ENCODE measurements at places on chromosomes 7 and 10.

GRCh38 chr10:74824184-74824899, 2.1 kb upstream of the KAT6B start:
- peak; percentile 9 for DNase-seq

- DNase-seq, result no peak
These were observed 730.0 kb upstream of the IGFBP3 start for GRCh38 chr7:46651070-46651469.

GRCh38 chr7:75663302-75663907, 75.3 kb downstream of the HIP1 start:
- no peak for DNase-seq

DNA sequence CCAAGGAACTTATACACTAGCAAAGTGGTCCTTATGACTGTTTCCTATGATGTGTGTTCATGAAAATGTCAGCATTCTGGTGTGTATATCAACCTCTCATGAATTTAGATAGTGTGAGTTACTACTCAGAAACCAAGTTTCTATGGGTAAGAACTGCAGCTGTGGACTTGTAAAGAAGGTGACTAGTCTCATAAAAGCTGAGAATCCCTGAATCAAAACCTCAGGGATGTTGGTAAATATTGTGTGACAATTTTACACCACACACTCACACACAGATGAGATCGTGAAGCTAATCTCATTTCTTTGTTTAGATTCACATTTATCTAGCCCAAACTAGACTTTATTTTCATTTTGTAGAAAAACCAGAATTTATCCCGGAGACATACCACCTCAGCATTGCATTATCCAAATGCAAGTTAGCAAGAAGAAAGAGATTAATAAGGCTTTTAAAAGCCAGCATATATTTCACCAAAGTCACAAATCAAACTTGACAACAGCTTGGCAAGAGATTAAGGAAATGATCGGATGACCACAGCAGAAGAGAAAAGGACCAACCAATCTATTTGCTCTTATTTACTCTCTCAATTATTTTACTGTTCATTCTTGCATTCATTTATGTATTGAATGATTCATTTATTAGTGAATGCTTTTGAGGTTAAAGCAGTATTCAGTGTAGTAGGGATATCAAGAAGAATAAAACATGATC, 92.9 kb downstream of the PLXDC2 start:
- no peak for DNase-seq

DNA sequence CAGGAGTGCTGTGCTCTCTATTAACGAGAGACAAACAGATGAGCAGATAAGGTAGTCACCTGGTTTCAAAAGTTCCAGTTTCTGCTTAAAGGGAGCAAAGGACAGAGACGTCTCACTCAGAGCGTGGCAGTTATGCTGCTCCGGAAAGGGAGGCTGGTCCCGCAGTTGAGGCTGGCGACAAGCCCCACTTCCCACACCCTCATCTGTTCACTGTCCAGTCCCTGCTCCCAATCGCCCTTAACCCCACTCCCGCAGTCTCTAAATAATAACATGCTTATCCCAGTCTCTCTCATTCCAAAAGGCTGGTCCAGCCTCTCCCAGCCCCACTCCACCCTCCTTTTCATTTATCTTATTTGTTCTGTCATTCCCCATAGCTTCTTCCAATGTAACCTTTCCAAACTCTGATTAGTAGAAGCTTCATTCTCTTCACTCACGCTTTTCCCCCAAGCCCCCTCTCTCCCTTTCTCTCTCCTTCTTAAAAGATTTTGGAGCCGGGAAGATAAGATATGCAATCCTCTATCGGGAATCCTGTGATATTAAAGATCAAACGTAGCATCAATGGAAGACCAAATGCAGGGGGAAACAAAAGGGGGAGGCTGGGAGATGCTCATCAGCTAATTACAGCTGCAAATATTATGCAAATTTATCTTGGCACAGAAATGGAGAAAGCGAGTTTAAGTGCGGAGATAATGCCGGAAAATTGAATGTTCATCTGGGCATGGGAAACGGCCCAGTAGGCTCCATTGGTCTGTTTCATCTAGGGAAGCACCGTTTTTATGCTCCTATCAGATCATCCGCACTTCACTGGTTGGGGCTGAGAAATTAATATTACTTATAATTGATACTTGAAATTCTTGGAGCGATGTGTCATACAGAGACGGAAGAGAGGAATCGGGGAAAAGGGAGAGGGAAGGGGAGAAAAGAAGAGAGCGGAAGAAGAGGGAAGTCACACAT, 16.3 kb upstream of the GATA3 start:
- peak; percentile 10 for DNase-seq

GRCh38 chr10:28125701-28126100, 126.8 kb upstream of the ODAD2 start:
- DNase-seq, result no peak

DNA sequence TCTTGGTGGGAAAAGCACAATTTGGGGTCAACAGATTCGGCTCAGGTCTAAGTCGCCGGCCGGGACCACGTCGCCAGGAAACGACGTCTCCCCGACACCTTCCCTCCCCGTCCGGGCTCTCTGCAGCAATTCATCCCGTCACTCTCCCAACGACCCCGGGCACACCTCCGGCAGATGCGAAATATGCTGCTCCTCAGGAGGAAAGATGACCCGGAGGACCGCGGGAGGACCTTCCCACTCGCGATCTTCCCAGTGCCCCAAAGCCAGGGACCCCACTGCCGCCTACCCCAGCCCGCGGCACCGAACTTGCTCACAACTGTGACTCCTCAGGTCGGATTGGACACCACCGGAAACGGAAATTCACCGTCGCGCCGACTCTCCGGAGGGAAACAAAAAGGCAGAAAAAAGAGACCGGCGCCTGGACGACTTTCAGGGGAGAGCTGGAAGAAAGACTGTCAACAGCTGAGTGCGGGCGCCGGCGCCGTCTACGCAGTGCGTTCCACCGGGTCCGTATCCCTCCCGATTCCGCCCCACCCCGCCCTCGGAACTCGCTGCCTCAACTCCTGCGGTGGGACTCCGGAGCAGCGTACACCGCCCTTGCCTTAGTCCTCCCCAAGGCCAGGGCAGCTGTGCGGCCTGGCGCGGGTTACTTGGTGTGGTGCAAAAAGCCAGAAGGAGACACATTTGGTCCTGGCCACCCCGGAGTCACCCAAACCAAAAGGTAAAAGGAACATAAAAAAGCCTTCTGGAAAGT, 13.8 kb upstream of the SEC24C start:
- DNase-seq, result peak; percentile 96
